ENCODE measurements at places on chromosomes 16 and 17.

- DNase-seq, result no peak
Observed at GRCh38 chr16:88939972-88940861, 36.8 kb downstream of the CBFA2T3 start.

DNA sequence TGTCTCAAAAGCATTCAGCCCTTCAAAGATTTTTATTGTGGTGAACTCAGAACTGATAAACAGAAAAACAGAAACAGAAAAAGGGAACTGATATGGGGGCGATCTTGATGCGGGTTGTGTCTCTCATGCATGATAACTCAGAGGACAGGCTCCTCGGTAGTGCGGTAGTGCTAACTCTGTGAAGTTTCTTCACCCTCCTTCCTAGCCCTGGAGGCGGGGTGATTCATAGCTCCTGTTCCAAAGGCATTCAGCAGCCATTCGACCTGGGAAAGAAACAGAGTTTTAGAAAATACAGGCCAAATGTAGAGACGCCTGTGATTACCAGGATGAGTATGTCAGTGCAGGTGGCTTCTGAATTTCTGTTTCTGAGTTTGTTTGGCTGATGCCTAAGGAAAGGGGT, 5.5 kb upstream of the MAF start:
- no peak for DNase-seq

DNA sequence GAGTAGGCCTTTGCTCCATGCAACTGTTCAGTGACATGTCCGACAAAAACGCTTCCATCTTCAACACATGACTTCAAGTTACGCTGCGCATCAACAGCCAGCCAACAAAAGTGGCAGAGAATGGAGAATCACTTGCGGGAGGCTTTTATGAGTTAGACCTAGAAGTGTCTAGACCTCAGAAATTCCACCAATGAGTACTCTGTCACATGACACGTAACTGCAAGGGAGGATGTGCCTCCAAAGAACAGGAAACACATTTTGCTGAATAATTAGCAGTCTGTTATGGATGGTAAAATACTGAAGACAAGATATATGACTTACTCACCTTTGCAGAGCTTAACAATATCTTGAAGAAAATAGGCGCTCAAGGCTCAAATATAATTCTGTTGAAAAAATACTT, 62.1 kb downstream of the MYO1D start:
- no peak for DNase-seq

DNA sequence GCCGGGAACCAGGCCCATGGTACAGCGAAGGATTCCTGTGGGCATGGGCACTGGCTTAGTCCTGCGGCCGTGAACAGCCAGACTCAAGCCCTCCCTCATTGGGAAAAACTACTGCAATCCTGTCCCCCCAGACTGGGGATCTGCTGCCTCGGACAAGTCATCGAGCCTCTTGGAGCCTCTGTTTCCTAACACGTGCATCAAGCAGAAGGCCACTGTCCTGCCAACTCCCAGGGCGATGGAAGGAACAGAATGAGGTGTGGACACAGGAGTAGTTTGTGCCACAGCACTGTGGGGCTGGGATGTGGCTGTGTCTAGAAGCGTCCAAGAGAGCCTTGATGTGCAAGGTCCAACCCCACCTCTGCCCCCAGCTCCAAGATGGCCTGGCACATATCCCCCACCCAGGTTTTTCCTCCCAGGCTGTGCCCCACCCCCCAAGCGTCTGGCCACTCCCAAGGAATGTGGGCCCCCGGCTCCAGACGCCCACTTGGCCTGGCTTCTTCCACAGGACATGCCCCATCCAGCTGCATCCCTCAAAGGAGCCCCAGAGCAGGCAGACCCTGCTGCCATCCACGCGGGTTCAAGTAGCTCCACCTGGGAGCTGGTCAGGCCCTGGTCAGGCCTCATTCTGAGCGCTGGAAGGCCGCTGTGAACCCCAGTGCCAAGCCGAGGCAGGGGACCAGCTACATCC, 3.4 kb downstream of the CAMKK1 start:
- DNase-seq, result no peak

DNA sequence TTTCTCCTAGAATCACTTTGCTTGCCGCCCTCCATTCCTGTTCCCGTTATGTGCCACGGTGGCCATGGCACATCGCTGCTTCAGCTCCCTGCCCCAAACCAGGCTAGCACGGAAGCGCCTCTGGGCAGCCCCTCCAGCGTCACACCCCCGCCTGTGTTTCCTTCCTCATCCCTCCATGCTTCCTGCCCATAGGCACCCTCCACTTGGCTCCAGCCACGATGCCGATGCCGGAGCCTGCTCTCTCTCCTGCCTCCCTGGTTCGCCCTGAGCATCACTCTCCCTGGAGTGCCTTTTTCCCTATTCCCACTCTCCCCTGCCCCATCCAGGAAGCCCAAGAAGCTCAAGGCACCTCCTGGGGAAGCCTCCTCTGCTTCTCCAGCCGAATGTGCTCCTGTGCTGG, 3.2 kb upstream of the ARHGAP23 start:
- DNase-seq, result no peak

DNA sequence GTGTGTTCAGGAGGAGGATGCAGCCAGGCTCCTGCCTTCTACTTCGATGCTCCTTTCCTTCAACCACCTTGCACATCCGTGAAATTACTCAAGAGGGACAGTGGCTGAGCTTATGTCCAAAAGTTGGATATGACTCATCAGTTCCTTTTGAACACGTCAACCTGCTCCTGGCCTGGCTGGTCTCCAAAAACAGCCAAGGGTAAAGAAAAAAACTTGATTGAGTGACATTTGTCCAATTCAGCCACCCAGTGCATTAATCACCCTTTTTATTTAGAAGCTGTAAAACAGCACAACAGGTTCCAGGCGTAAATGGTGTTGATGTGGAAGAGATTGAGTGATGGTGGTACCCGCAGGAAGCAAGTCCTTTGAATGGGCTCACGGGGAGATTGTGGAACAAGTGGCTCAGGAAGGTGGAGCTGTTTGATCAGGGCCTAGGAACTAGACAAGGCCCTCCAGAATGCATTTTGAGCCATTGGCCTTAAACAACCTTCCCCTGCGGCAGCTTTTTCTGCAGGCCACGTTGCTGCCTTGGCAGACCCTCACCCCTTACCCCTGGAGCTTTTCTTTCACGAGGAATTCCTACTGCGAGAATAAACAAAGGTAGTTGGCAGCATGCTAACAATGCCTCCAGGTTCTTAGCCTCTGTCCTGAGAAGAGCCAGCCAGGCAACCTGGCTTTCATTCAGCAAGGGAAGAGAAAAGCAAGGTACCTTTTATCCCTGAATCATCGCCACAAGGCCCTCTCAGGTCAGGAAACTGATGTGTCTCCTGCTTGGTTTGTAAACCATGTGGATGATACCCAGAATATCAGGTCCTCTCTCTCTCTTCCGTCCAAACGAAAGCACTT, 173.3 kb upstream of the CACNG5 start:
- no peak for DNase-seq

DNA sequence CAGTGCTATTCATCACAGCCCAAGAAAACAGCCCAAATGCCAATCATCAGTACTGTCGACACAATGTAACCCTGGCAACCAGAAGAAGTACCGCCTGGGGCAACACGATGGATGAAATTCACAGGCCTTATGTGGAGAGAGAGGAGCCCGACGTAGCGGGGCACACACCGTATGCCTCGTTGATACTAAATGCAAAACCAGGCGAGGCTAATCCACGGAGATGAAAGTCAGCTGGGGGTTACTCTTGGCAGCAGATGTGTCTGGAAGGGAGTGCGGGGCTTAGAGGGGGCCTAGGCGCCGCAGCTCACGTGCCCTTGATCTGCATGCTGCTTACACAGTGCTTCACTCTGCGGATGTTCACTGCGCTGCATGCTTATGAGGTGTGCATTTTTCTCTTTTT, 29.8 kb downstream of the ITGAE start:
- DNase-seq, result no peak

GRCh38 chr16:88064011-88064888, 113.0 kb downstream of the BANP start:
- no peak for DNase-seq

GRCh38 chr16:29112755-29113347, 128.0 kb downstream of the LAT start:
- no peak for DNase-seq

DNA sequence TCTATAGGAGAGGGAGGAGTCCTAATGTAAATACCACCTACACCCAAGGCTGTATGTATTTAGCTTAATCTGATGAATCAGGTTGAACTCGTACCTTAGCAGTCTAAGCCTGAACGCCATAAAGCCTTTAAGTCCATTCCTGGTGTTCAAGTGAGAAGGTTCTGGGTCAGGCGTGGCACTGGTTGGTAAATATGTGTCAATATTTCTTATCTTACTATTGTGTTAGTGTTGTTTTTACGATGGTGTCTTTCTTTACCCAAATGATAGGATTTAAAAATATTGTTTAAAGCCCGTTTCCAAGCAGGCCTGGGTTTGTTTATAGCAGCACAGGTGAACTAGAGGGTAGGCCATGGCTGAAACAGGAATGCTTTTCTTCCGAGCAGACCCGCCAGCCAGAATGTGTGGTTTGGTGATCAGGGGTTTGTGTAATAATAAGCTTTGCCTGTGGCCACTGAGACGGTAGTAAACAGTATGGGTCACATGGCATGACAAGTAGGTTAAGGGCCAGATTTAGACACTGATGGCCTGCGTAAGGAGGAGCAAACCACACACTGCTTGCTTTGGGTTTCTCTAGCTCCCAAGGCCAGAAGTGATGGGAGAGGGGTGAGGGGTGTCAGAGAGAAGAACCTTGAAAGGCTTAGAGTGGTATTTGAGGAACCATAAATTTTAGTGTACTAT, 3.3 kb downstream of the TMEM94 start:
- no peak for DNase-seq

GRCh38 chr17:59361386-59361785, 29.9 kb downstream of the YPEL2 start:
- DNase-seq, result no peak

DNA sequence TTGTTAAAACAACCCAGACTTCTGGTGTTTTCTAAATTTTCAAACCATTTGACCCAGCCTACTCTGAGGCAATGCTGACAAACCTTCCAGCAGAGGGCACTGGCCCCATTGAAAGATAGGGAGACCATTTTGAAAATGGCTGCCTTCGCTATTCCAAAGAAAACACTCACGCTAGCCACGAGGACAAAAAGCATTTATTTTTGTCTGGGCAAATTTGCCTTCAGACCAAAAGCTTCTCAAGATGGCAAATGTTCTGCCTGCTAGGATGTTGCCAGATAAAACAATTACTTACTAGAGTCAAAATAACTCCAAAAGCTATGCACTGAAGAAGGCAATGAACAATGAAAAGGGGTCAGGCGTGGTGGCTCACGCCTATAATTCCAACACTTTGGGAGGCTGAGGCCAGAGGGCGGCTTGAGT, 296.7 kb upstream of the IRX5 start:
- DNase-seq, result peak; percentile 3

DNA sequence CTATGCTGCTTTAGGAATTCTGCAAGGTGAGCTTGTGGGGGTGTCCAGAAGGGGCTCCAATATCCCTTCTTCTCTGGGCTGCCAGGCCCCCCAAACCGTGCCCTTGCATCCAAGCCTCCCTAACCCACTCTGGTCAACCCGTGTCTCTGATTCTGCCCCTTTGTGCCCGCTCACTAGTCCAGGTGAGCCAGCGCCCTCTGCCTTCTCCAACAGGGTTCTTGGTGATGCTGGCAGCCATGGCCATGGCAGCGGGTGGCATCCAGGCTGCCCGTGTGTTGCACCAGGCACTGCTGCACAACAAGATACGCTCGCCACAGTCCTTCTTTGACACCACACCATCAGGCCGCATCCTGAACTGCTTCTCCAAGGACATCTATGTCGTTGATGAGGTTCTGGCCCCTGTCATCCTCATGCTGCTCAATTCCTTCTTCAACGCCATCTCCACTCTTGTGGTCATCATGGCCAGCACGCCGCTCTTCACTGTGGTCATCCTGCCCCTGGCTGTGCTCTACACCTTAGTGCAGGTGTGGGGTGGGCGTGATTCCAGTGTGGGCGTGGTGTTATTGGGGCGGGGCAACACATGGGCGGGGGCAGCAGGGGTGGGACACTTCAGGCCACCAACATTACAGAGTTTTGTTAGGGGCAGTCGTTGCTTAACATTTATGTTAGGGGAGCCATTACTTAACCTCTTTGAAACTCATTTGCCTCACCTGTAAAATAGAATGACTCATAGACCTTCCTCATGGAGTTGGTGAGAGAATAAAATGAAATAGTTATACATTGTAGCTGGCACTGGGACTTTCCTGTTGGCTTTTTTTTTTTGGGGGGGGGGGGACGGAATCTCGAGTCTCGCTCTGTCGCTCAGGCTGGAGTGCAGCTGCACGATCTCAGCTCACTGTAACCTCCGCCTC, 31.4 kb downstream of the ANKRD40 start:
- no peak for DNase-seq

DNA sequence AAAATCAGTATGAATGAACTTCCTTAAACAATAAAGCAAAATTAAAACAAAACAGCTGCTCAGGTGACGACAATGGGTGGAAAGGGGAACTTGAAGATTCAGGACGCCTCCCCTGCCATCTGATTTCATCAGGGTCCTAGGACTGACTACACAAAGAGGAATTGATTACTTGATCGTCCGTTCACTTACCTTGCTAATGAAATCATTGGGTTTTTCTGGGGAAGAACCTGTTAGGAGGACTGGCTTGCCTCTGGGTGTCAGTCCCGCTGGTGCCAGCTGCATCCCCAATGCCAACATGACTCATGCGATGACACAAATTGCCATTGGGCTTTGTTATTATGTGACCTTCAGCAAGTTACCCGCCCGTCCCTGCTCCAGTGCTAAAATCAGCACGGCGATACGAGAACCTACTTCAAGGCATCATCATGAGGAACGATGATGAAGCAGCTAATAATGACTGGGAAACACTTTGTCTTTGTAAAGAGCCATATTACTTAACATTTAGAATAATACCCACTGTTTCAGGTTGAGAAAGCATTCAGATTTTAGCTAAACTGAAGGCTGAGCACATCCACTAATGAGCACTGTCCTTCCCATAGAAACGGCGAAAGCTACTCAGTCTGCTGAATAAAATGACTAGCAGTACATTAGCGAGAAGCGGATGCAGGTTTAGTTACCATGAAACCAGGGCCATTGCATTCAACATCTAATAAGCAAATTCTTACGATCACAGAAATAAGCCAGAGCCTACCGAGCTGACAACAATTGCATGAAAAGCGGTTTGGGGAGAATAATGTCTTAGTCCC, 139.4 kb downstream of the ZFHX3 start:
- no peak for DNase-seq

- peak; percentile 9 for DNase-seq
Observed at GRCh38 chr16:84647828-84648594, at the start of gene KLHL36. Gene KLHL36 (plus strand): TSS chr16:84648511. CDS start chr16:84650868, 2,357 bp downstream.

GRCh38 chr16:58011652-58012051, 10.4 kb downstream of the USB1 start:
- DNase-seq, result no peak

Data from hippocampal formation (tissue), 2 donors.